ENCODE measurements at places on chromosomes 7 and 10.

DNA sequence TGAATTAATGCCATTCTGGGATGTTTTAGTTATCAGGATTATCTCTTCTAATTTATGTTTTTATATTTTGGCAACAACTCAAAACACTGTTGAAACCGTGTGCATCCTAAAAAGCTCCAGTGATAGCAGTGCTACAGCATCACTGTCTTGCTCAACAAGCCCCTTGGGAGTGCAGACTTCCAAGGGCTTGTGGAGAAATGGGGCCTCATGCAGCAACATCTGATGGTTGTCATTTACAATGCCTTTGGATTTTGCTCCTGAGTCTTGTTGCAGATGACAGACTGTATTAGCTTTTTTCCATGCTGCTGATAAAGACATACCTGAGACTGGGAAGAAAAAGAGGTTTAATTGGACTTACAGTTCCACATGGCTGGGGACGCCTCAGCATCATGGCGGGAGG lies 515.4 kb downstream of the NEBL start:
- no peak overlapping the region for H3K4me3 ChIP-seq
- no peaks in the 10 kb centered on the region for H3K4me1 ChIP-seq
- DNase-seq: no peak
- no peaks in the 10 kb centered on the region for H3K36me3 ChIP-seq
- H3K27ac ChIP-seq: no peak overlapping the region

- H3K27me3 ChIP-seq: no peaks in the 10 kb centered on the region
- H3K4me1 ChIP-seq: peaks cover 13% of the 10 kb centered on the region
- no peak for DNase-seq
- H3K36me3 ChIP-seq: peaks cover 5% of the 10 kb centered on the region
- H3K27ac ChIP-seq: no peak overlapping the region
- no peak overlapping the region for H3K4me3 ChIP-seq
These were observed 17.8 kb downstream of the CNOT4 start for GRCh38 chr7:135492151-135492550.

- no peaks in the 10 kb centered on the region for H3K4me1 ChIP-seq
- no peak overlapping the region for H3K4me3 ChIP-seq
- H3K27me3 ChIP-seq: peaks cover 2% of the 10 kb centered on the region
These were observed 9.3 kb upstream of the COBL start for GRCh38 chr7:51325908-51326307.

- no peaks in the 10 kb centered on the region for H3K4me1 ChIP-seq
- no peaks in the 10 kb centered on the region for H3K36me3 ChIP-seq
- no peak overlapping the region for H3K4me3 ChIP-seq
These were observed 9.4 kb upstream of the PPP2R2D start for GRCh38 chr10:131891196-131891928.

- no peaks in the 10 kb centered on the region for H3K27me3 ChIP-seq
- H3K4me1 ChIP-seq: peaks cover 38% of the 10 kb centered on the region
- DNase-seq: no peak
These were observed 660 bp upstream of the HHEX start for GRCh38 chr10:92688927-92689662.

DNA sequence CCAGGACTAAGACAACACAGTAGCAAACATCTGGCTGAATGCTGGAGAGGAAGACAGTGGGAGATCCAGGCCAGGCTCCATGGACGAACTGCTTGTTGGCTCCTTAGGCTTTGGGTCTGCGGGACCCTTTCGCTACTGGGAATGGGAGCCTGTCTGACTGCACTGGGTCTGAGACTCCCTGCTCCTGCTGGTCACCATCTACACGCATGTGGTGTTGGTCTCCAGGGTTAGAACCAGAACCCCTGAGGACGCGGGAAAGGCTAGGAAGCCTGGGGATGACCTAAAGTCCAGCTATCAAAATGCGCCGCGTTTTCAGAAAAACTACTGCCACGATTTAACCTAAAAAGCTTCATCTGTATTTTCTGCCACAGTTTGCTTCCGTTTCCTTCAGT lies 817 bp upstream of the DNAJB6 start:
- H3K4me3 ChIP-seq: peak overlapping the region; percentile 95
- peak overlapping the region; percentile 97 for H3K27ac ChIP-seq
- peaks cover 58% of the 10 kb centered on the region for H3K4me1 ChIP-seq
- peaks cover 18% of the 10 kb centered on the region for H3K36me3 ChIP-seq
- no peak for DNase-seq

Data from activated B cell treated with CpG ODN at 0.5 μM for 24 hours (primary cell).